Uterus (tissue), 4 donors: ENCODE measurements at places on chromosomes 5 and 9. TPM values are rescaled to one million over a fixed set of nuclear protein-coding genes. Genes with fewer than 3 reads are reported as not detected.

ADGRD2 gene
- not detected for total RNA-seq

DNA sequence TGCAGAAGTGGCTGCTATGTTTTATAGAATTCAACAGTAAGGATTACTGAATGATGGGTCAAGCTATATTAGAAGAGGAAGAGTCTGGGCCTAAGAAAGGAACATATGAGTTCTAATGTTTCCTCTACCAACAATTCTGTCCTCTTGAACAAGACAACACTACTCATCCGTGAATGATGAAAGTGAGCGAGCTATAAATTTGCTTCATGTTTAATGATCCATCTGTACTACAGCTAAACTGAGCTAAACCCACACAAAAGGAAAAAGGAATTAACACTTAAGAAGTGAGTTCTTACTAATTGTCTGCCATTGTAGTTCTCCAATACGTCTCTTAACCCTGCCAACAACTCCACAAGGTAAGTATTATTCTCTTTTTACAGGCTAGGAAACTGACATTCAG is 204.4 kb downstream of the GLIS3 start:
- no peak for DNase-seq

DNA sequence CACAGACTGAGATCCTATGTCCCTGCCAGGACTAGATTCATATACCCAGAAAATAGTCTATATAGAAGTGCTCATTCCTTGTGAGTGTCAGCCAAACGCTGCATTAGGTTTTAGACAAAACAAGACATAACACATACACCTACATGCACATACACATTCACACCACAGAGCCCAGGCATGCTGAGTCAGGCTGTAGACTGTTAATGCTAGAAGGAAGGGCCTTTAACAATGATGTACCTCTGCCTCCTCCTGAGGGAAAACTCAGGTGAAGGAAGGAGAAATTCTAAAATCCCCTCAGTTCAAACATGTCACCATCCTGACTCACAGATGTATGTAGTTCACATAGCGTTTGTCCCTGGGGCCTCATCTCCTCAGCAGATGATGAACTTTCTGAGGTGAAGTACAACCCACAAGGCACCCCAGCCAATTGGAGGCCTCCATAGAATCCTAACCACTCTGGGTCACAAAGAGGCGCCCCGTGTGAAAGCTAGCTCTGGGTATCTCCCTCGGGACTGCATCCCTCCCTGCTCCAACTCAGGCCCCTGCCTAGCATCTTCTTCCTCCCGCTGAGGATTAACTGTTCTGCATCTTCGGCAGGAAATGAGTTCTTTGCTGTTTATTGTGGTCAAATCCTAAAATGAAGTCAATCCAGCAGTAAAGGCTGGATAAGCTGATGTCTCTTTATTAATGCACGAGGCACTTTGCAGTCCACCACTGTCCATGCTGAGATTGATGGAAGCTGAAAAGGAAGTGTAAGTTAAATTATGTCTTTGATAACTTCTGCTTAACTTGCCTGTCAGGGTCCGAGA is 40.8 kb upstream of the FSTL4 start:
- no peak for DNase-seq

- no peak for DNase-seq
Measured at GRCh38 chr9:69253057-69253456, 72.0 kb upstream of the ENTREP1 start.

- no peak for DNase-seq
Measured at GRCh38 chr5:142819825-142820224, 49.6 kb downstream of the ARHGAP26 start.

INSL6 gene
- total RNA-seq: 0.48 TPM
